ENCODE measurements at places on chromosomes 12 and 14.

- no peak for DNase-seq
These were observed 19.2 kb downstream of the DDX51 start for GRCh38 chr12:132124766-132125425.

DNA sequence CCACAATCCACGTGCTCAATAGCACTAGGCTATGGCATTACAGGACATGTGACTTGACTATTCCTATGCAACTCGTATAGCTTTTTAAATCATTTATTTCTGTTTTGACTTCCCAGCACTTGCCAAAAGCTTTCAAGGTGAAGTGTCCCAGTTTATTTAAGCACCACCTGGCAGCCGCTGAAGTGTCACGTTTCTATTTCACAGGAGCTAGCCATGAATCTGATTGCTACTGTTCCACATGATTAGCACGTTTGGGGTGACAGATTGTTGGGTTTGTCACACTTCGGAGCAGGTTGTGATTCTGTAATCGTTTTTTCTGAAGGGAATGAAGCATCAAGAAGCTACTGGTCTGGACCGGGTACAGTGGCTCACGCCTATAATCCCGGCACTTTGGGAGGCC, 39.9 kb upstream of the BICDL1 start:
- DNase-seq = no peak

GRCh38 chr14:52227619-52228222, 39.8 kb upstream of the PTGDR start:
- DNase-seq = no peak

DNA sequence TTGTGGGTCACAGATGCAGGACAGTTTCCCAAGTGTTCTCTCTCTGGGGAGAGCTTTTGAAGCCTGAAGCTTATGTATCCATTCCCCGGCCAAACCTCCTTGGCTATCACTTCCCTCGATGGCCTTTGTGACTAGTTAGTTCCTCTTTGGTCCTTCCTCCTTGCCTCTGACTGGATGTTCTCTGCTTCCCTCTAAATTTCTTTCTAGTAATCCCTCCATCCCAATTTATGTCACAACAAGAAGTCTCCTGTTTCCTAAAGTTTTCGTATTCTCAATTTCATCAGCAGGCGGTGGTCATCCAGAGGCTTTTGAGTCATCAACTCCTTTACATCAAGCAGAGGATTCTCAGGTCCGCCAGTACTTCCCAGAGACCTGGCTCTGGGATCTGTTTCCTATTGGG, 27.5 kb downstream of the A2ML1 start:
- DNase-seq = no peak

DNA sequence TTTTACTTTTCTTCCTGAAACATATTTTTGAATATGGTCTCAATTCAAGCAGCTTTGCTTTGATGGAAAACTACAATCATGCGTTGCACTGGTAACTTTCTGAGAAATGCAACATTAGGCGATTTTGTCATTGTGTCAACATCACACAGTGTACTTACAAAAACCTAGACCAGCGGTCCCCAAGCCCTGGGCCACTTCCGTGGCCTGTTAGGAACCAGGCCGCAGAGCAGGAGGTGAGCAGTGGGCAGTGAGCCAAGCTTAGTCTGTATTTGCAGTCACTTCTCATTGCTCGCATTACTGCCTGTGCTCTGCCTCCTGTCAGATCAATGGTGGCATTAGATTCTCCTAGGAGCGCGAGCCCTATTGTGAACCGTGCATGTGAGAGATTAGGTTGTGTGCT, 163.7 kb upstream of the NOVA1 start:
- no peak for DNase-seq
